ENCODE measurements at places on chromosomes 12 and 14.

DNA sequence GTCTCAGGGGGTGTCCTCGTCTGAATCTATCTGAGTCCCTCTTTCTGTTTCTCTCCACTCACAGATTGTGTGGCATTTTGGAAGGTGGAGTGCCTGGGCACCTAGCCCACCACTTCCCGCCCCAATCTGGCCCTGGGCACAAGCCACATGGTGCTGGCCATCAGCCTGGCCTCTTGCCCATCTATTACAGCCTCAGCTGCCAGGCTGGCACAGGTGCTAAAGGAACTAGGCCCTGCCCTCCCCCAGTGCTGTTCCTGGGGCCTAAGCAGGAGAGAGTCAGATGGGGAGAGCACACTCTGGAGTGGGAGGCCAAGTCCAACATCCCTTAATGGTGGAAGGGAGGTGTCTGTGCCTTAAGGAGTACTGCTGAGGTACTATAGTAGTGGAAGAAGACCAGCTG is 8.3 kb upstream of the CALCOCO1 start:
- no peak for DNase-seq

GRCh38 chr14:70755655-70756054 is 53.7 kb downstream of the MAP3K9 start:
- DNase-seq: no peak

DNA sequence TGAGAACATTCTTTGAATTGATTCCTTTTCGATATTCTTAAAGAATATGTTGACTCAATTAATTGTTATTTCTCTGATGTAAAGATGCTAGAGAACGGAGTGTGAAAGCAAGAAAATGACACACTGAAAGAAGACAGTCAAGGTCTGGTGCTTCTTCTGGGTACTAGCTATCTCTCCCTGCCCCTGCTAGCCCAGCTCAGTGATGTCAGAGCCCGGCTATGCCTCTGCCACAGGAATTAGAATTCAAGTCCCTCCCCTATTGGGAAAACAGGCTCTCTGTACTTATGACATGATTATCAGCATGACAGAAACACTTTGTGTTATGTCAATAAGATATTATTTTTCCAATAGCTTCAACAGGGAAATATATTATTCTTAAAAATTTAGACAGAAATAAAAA is 252.4 kb downstream of the KCNC2 start:
- DNase-seq: no peak

- peak; percentile 19 for DNase-seq
Observed at GRCh38 chr12:7915661-7916403, 20.2 kb downstream of the SLC2A3 start.

- DNase-seq: no peak
Observed at GRCh38 chr12:2662524-2662923, 132.2 kb upstream of the FKBP4 start.

DNA sequence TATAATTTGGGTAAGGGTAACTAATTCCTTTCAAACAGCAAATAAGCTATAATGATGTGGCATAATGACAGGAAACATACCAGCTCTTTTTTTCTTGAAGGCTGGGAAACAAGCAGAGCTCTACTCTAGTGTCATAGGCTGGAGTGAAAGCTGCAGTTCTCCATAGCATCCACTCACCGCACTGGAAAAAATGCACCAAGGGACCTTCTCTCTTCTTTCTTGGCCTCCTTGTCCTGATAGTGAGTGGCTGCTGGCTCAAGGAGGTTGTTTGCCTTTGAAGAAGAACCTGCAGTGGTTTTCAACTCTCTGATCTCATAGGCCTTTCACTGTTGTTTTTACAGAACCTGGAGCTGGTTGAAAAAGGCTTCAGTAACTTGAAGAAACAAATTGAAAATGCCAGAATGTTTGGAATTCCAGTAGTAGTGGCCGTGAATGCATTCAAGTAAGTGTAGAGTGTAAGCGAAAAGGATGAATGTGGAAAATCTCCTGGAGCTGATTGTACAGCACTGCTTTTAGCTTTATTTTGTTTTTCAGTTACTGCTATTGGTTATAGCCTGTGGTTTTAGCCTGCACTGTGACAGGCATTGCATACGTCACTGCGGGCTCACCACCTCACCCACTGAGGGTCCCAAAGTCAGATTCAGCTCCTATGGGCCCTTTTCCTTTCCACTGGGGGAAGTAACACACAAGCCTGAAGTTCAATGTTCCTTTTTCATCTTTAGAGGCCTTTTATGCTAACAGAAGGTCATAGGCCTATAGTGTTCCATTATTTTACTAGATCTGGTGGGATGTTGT is 17.2 kb upstream of the AKAP5 start:
- no peak for DNase-seq

GRCh38 chr12:42666671-42667243 is 77.2 kb upstream of the PRICKLE1 start:
- no peak for DNase-seq

- no peak for DNase-seq
Observed at GRCh38 chr14:74599946-74600345, 12.1 kb downstream of the LTBP2 start.

GRCh38 chr14:102492531-102492910 is 17.1 kb downstream of the ANKRD9 start:
- no peak for DNase-seq

DNA sequence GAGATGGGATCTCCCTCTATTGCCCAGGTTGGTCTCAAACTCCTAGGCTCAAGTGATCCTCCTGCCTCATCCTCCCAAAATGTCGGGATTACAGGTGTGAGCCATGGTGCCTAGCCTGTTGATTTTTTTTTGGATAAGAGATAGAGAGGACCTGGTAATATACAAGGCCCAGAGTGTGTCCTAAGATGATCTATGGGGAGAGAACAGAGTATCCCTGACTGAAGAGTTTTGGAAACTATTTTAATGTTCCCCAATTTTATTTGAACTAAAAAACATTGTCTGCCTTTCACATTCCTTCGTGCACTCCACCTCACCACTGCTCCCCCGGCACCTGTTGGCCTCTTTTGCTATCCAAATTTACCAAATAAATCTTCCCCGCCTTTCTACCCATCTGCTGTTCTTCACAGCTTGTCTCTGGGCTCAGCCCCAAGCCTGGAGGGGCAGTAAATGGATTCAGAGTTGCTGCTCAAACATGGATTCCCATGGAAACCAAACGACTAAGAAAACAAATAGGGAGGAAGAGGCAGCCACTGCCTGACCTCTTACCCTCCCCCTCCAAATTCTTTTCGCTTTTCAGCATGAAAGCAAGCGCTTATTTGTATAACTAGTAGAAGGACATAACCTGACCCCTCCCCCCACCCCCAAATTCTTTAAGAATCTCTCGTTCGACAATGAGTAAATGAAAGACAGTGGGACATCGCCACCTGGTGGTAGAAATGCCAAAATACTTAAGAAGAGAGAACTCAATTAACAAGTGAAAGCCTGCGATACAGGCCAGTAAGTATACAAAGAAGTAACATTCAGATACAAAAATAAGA is 22.6 kb downstream of the OR10G3 start:
- peak; percentile 59 for DNase-seq

- no peak for DNase-seq
Observed at GRCh38 chr14:33941718-33942117, 9.2 kb downstream of the EGLN3 start.

GRCh38 chr12:46944088-46944487 is 118.3 kb upstream of the SLC38A4 start:
- no peak for DNase-seq

- no peak for DNase-seq
Observed at GRCh38 chr12:120429368-120429767, 8.5 kb upstream of the COX6A1 start.

DNA sequence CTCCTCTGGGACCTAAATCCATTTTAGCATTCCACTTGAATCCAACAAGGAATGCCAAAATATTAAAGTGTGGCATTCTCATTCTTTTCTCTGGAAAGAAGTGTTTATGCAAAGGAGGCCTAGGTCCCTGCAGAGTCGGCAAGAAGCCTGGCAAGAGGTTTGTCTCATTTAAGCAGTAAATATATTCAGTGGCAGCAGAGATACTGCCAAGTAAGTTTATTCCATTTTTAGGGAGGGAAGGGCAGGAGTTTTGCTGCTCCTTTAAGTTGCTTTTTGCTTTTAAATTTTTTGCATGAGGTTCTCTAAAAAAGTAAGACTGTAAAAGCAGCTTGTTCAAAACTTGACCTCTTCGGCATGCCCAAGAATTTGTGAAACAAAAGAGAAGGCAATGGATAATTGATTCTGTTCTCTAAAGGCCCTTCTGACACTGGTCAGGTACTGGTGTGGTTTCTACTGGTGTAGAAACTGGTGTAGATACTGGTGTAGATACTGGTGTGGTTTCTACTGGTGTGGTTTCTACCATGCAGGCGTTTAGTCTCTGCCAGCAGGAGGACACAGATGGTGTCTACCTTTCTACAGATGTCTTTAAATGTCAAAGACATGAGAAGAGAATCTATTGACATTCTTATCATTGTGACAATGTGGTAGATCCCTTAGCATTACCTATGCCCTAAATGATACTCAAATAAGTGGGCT is 107.3 kb downstream of the SAMD4A start:
- no peak for DNase-seq

GRCh38 chr12:108833355-108833733 is 24.0 kb downstream of the SSH1 start:
- DNase-seq: no peak

- no peak for DNase-seq
Observed at GRCh38 chr12:87365423-87365822, 663.8 kb downstream of the C12orf50 start.

- no peak for DNase-seq
Observed at GRCh38 chr12:6198051-6198450, 2.1 kb upstream of the CD9 start.

DNA sequence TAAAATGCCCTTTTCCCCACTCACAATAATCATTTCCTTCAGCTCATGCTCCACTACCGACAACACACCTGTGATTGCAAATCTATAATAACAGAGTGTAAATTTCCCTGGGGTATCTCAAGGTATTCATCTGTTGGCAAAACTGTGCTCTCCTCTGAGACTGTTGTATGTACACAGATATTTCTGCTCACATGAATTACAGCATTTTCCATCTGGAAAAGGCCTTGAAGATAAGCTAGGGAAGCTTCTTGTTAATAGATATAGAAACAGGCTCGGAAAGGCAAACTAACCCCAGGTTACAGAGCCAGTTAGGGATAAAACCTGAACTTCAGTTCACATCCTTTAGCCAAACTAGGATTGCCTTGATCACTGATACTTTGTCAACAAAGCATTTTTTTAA is 210.4 kb upstream of the KRR1 start:
- DNase-seq: no peak

- DNase-seq: no peak
Observed at GRCh38 chr12:75699728-75700496, 188.5 kb upstream of the KRR1 start.

DNA sequence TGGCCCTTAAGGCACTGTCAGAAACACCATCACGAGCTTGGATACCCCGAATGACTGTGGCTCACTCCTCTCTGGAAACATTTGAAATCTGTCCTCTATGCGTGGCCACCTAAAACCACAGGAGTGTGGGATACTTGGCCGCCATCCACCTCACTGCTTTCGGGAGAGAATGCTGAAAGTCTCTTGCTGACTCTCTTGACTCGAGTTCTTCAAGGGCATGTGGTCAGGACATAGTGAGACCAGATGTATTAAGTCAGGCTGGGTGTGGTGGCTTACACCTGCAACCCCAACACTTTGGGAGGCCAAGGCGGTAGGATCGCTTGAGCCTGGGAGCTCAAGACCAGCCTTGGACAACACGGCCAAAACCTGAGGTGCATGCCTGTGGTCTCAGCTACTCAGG is 174.7 kb upstream of the ALG10B start:
- DNase-seq: no peak

DNA sequence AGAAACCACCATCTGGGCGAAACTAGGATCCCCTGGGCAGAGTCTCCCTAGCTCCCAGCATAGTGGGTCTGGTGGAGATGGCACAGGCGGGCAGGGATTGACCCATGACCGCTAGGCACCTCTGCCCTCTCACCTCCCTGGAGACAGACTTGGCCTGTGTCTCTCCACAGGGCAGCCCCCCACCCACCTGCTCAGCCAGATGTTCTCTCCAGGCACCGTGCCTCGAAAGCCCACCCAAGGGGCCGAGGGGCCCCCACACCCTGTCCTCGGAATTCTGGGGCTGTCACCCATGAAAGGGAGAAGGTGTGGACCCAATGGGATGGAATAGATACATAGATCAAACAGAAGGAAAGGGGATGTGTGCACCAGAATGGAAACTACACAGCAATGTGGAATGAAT is 229.1 kb upstream of the RTL1 start:
- DNase-seq: no peak

DNA sequence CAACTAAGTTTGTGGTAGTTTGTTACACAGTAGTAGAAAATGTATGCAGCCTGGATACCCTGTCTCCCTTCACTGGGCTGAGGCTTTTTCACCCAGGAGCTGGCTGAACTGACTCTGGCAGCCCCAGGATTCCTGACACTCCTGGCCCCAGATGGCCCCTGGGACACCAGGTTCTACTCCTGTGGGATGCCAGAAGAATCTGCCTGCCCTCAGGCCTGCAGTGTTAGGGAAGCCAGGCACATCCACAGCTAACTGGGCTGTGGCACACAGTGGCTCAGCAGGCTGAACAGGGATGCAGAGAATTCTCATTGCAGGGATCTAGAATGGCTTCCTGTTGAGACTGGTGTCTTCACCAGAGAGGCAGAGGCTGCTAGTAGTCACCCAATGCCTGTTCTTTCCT is 8.5 kb downstream of the IFI27 start:
- DNase-seq: no peak

DNA sequence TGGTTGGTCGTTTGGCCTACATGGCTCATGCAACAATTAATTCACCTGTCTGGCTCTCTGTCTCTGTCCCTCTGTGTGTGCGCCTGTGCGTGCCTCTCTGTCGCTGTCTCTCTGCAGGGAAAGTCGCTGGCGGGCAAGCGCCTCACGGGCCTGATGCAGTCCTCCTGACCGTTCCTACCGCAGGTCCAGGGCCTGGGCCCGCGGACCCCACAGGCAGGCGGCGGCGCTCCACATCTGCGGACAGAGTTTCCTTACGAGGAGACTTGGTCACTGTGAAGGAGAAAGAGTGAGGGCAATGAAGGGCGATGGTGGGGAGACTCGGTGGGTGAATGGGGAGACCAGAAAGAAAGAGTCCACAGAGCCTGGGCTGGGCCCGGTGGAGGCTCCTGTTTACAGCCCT is 331.6 kb downstream of the DPF3 start:
- DNase-seq: no peak

DNA sequence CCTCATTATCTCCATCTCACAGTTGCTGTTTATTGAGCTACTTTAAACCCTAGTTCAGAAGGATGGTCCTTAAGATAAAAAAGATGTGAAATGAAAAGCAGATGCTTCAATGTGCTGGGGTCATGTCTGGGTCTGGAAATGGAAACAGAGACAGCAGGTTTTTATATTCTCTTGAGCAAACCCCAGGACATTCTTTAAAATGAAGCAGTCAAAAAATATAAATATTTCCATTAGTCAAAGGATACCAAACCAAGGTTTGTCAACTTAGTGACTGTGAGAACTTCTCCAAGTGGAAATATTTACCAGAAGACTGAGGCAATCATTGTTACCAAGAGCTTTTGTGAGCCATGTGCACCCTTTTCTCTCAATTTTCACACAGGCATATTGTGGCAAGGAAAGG is 102.5 kb upstream of the DIO2 start:
- DNase-seq: no peak

GRCh38 chr12:105600911-105601545 is 270.5 kb downstream of the C12orf75 start:
- no peak for DNase-seq

- DNase-seq: no peak
Observed at GRCh38 chr12:100795800-100796179, 1.2 kb downstream of the ANO4 start.

Measured in stimulated activated CD4-positive, alpha-beta T cell treated with anti-CD3 and anti-CD28 coated beads, Interleukin-4, amount 100 ng/mL, for 1 hour (primary cell).